ENCODE measurements at places on chromosomes 3 and 15.

GRCh38 chr3:38574411-38575278 is 74.8 kb downstream of the SCN5A start:
- DNase-seq = peak; percentile 33

GRCh38 chr3:14410503-14411165 is 8.2 kb downstream of the SLC6A6 start:
- DNase-seq = no peak

DNA sequence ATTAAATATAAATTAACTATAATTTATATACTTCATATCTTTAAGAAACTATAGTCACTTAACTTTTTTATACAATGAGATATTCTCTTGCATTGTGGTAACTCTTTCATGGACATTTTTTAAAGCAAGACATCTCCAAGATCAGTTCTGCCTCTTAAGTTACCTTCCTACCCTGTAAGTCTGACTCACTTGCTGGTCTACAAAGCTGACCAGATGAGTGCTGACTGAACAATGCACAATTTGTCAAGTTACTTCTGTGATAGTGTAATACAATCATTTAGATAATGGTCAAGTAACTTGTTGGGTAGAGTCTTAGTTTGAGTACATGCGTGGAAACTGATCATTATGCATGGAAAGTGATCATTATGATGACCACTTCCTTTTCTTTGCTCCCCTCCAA is 145.9 kb downstream of the MEIS2 start:
- DNase-seq = no peak

DNA sequence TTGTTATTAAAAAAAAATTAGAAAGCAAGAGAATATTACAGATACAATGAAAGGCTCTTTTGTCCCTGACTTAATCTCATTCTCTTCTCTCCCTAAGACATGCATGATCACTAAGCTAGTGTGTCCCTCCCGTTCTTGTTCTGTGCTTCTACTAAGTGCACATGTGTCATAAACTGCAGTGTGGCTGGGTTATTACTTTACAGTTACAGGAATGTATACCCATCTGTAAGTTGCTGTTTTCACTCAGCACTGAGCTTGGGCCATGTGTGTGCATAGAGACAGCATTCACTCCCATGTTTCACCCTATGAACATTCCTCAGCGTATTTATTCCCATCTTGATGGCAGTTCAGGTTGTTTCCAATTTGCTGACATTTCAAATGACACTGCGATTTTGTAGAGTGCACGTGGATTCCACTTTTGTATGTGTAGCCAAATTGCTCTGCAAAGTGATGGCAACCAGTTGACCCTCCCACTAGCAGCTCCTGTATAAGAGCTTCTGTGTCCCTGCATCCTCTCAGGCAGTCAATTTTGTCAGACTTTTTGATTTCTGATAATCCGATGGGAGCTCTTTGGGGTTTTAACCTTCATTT is 145.8 kb upstream of the UBE2E1 start:
- DNase-seq = no peak

DNA sequence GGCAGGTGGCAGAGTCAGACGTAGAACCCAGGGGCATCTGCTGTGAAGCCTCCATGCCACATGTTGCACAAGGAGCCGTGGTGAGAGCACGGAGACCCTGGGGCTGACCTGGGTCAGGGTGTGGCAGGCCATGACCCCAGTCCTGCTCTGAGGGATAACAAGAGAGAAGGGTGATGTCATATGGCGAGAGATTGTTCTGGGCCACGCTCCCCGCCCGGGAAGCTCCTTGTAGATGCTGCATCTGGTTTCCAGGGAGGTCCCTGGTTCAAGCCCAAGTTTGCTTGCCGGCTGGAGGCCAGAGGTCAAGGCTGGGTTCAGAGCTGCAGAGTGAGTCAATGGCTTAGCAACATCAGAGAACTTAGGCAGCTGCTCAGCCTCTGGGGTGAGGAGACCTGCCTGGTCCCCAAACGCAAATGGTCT is 17.3 kb downstream of the FGD5 start:
- no peak for DNase-seq

GRCh38 chr3:109853077-109853731 is 515.9 kb upstream of the DPPA4 start:
- no peak for DNase-seq

- DNase-seq = peak; percentile 67
Observed at GRCh38 chr15:73265536-73266153, 103.1 kb downstream of the HCN4 start.

- no peak for DNase-seq
Observed at GRCh38 chr15:72078887-72079286, 39.1 kb downstream of the MYO9A start.
